HepG2 (cell line): ENCODE measurements at places on chromosomes 1 and 21. TPM values are rescaled to one million over a fixed set of nuclear protein-coding genes. Genes with fewer than 3 reads are reported as not detected.

DNA sequence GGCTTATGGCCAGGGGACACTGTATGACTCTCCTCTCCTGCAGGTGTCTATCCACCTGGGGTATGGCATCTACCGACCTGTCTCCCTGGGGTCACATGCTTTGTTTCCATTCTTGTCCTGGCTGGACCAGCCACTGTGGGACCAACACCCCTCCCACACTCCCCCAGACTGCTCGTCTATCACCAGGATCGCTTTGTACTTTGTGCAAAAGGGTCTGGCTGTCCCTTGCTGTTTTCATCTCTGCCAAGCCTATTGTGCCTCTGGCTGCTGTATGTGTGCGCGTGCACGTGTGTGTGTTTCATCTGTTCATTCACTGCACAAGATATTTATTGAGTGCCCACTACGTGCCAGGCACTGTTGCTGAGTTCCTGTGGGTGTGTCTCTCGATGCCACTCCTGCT lies 25.5 kb downstream of the ETNK2 start:
- H3K27me3 ChIP-seq: no peaks in the 10 kb centered on the region
- H3K27ac ChIP-seq: no peak overlapping the region
- peaks cover 34% of the 10 kb centered on the region for H3K4me1 ChIP-seq
- no peak for DNase-seq

TMIGD3 gene
- total RNA-seq: not detected in 2 replicates

DNA sequence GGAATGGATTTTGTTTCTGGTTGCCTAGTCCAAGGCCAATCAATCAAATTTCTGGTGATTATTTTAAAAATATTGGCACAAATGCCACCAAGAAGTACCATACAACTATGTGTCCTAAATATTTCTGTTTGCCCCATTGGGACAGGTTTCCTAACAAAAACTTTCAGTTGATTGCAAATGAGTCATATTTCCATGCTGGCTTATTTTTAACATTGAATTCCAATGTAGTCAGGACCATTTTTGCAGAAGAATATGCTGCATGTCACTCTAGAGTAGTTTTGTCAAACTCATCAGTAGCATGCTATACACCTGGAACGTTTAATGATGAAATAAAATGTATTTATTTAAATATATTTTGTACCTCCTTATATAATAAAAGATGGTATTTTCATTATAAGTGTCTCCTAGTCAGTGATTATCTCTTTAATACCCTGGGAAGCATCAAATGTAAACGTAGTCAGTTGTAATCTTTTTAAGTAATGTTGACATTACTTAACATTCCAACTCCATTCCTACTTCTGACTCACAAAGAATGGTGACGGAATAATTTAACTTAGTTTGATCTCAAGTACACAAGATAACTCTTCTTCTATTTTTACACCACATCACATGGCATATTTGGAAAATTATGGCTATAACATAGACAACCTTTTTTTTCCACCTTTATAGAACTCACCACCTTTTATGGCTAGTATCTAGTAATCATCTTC lies 39.0 kb upstream of the USH2A start:
- H3K4me3 ChIP-seq: no peak overlapping the region
- H3K27ac ChIP-seq: no peak overlapping the region
- H3K4me1 ChIP-seq: no peaks in the 10 kb centered on the region
- H3K36me3 ChIP-seq: no peaks in the 10 kb centered on the region
- no peaks in the 10 kb centered on the region; the same call in 2 of the 3 replicates for H3K27me3 ChIP-seq
- DNase-seq: no peak

- H3K36me3 ChIP-seq: no peaks in the 10 kb centered on the region
- H3K4me1 ChIP-seq: no peaks in the 10 kb centered on the region
- peaks cover 19% of the 10 kb centered on the region for H3K27me3 ChIP-seq
- no peak for DNase-seq
Measured at GRCh38 chr21:38613686-38614085, 115.4 kb upstream of the ERG start.

KLF18 gene
- not detected in 2 replicates for total RNA-seq

DNA sequence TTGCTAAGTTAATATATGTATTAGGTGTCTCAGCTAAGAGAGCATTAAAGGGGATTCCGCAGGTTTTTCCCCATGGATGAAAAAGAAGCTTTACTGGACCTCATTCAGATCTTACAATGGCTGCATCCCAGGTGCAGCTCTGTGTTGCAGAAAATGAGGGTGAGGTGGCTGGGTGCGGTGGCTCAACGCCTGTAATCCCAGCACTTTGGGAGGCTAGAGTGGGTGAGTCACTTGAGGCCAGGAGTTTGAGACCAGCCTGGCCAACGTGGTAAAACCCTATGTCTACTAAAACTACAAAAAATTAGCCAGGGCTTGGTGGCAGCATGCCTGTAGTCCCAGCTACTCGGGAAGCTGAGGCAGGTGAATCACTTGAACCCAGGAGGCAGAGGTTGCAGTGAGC lies 58.5 kb upstream of the MORC3 start:
- H3K4me1 ChIP-seq: peaks cover 14% of the 10 kb centered on the region
- no peak overlapping the region for H3K27ac ChIP-seq
- no peaks in the 10 kb centered on the region for H3K27me3 ChIP-seq
- no peaks in the 10 kb centered on the region for H3K36me3 ChIP-seq
- DNase-seq: no peak

DNA sequence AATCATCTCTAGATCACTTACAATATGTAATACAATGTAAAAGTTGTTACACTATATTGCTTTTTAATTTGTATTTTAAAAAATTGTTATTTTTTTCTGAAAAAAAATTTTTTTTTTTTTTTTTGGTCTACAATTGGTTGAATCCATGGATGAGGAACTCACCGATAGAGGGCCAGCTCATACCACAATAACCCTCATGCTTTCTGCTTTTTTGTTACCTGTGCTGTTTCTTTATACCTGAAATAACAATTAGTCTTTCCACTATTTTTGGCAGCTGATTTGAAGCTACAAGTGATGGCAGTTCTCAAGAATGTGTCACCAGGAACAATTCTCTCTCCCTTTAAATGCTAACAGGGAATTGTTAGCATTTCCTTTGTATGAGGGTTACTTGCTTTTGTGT lies 12.0 kb downstream of the SMG7 start:
- H3K27ac ChIP-seq: no peak overlapping the region
- no peaks in the 10 kb centered on the region for H3K27me3 ChIP-seq
- peaks cover 4% of the 10 kb centered on the region; the same call in 1 of the 3 replicates for H3K36me3 ChIP-seq
- no peak overlapping the region for H3K4me3 ChIP-seq

GRCh38 chr21:35204850-35205541 lies 155.9 kb upstream of the RUNX1 start:
- no peaks in the 10 kb centered on the region for H3K36me3 ChIP-seq
- H3K27me3 ChIP-seq: no peaks in the 10 kb centered on the region; the same call in 1 of the 2 replicates
- H3K4me1 ChIP-seq: peaks cover 14% of the 10 kb centered on the region
- H3K4me3 ChIP-seq: no peak overlapping the region
- DNase-seq: no peak
- no peak overlapping the region for H3K27ac ChIP-seq

OR2M3 gene
- total RNA-seq: not detected in 2 replicates

- DNase-seq: no peak
- H3K4me3 ChIP-seq: no peak overlapping the region
Measured at GRCh38 chr1:93827128-93827527, 51.9 kb downstream of the DNTTIP2 start.

DNA sequence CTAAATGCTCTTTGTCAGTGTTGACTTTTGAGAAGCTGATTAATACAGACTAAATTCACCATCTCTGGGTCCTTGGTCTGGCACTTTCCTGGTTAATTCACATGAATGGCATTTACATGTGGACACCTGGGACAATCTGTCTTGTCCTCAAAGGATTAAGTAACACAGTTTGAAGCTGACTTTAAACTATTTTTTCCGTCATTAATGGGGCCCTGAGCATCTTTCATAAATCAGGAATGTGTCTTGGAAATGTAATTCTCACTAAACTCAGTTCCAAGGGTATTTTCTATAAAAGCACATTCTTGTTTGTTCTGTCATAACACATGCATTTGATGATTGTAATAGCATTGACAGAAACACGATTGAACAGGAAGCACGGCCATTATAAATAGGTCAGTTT lies 26.7 kb upstream of the NBL1 start:
- DNase-seq: no peak
- H3K4me3 ChIP-seq: no peak overlapping the region
- H3K4me1 ChIP-seq: peaks cover 65% of the 10 kb centered on the region
- H3K36me3 ChIP-seq: no peaks in the 10 kb centered on the region; the same call in 2 of the 3 replicates

NHLH1 gene
- total RNA-seq: 0.11 TPM in 1 of 2 replicates, not detected in the other

- peak within 1 kb of the TSS; percentile 92 for H3K4me3 ChIP-seq
- no peaks in the 10 kb centered on the region; the same call in 1 of the 2 replicates for H3K27me3 ChIP-seq
- H3K4me1 ChIP-seq: peaks cover 51% of the 10 kb centered on the region
- DNase-seq: peak; percentile 66
- peak within 1 kb of the TSS; percentile 90 for H3K27ac ChIP-seq
Measured at GRCh38 chr1:234478481-234479309, at the start of gene TARBP1. TSS of gene TARBP1 (minus strand) at chr1:234479179. CDS start at chr1:234479103, 76 bp downstream.

GRCh38 chr1:216812966-216813365 lies 89.7 kb upstream of the ESRRG start:
- H3K4me1 ChIP-seq: no peaks in the 10 kb centered on the region
- no peak for DNase-seq
- H3K4me3 ChIP-seq: no peak overlapping the region
- no peaks in the 10 kb centered on the region for H3K36me3 ChIP-seq
- H3K27ac ChIP-seq: no peak overlapping the region

DNA sequence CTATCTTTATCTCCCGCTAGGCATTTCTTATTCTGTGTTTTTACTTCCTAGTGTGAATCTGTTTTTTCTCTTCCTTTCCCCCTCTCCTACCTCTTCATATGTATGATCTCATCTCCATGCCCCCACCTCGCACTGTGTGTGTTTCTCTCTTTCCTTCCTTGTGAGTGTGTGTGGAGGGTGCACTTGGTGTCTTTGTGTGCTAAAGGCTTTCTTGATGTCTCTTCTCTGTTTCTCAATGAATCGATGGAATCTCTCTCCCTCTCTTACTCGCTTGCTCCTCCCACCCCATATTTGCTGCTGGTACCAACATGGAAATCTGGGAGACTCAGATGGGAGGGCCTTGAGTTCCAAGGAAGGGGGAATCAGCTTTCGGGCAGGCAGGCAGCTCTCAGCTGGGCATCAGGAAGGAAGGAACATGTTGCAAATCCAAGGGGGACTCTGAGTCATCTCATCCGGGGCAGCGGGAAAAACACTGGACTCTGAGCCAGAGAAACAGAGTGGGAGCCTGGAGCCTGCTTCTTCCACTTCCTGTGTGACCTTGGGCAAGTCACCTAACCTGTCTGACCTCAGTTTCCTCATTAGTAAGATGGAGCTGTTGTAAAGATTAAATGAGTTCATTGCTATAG lies 147.5 kb downstream of the PTPRU start:
- H3K36me3 ChIP-seq: no peaks in the 10 kb centered on the region
- H3K27me3 ChIP-seq: peaks cover 1% of the 10 kb centered on the region; the same call in 1 of the 2 replicates
- H3K27ac ChIP-seq: no peak overlapping the region
- H3K4me3 ChIP-seq: no peak overlapping the region
- no peaks in the 10 kb centered on the region for H3K4me1 ChIP-seq

- H3K27ac ChIP-seq: no peak overlapping the region
- no peaks in the 10 kb centered on the region for H3K4me1 ChIP-seq
- no peak overlapping the region for H3K4me3 ChIP-seq
Measured at GRCh38 chr1:221810406-221810805, 68.5 kb upstream of the DUSP10 start.

DNA sequence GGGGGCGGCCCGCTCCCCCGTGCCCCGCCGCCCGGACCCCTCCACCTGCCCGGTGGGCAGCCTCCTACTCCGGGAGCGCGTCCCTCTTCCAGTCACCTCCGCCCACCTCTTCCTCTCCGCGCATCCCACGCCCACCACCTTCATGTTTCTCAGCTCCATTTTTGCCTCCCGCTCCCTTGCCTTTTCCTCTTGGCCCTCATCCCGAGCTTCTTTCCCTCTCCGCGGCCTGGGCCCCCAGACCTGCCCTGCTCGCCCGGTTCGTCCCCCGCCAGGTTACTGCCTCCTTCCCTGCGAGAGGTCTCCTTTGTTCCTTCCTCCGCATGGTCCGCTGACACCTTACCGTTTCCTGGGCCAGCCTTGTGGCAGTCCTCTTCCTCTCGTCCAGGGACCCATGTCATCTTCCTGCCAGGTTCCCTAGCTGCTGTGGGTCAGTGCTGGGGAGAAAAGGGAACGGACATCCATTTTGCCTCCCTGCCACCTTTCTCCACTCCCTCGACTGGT lies 563 bp downstream of the QSOX1 start:
- H3K4me3 ChIP-seq: peak overlapping the region; percentile 65
- peaks cover 63% of the 10 kb centered on the region for H3K4me1 ChIP-seq
- H3K27me3 ChIP-seq: peaks cover 59% of the 10 kb centered on the region
- no peaks in the 10 kb centered on the region for H3K36me3 ChIP-seq

TBX15 gene
- 0.42 and 0.49 TPM in 2 replicates for total RNA-seq

DNA sequence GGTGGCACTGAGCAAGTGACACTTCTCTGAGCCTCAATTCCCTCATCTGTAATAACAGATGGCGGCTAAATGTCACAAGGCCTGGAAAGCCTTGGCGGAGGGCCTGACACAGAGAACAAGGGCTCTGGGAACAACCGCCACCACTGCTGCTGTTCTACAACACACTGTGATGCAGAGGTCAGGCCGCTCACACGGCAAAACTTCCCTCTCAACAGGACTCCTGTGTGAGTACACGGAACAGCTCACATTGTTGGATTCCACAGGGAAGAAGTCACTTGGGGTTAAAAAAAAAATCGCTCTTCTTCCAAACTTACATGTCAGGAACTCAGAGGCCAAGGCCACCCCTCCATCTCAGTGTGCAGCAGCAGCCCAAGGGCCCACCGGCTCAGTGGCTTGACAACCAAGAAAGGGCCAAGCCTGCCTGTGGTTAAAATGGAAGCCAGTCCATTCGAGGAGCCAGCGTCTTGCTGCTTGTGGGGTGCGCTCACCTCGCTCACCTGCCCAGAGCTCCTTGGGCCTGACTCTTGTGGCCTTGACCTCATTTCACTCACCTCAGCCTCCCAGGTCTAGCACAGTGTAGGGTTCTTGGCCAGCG lies 101.1 kb downstream of the RAVER2 start:
- peaks cover 20% of the 10 kb centered on the region; the same call in 2 of the 3 replicates for H3K36me3 ChIP-seq
- H3K4me1 ChIP-seq: no peaks in the 10 kb centered on the region
- H3K27me3 ChIP-seq: no peaks in the 10 kb centered on the region

- no peaks in the 10 kb centered on the region; the same call in 1 of the 3 replicates for H3K36me3 ChIP-seq
- H3K27ac ChIP-seq: peak overlapping the region; percentile 87
- no peak for DNase-seq
Measured at GRCh38 chr1:220769205-220769604, 17.5 kb upstream of the MTARC1 start.

- H3K27ac ChIP-seq: peak overlapping the region; percentile 31
- H3K36me3 ChIP-seq: no peaks in the 10 kb centered on the region
- DNase-seq: peak; percentile 54
- H3K27me3 ChIP-seq: no peaks in the 10 kb centered on the region
- H3K4me1 ChIP-seq: peaks cover 80% of the 10 kb centered on the region
Measured at GRCh38 chr1:161307230-161307768, 2.5 kb downstream of the MPZ start.

- H3K36me3 ChIP-seq: no peaks in the 10 kb centered on the region
- no peaks in the 10 kb centered on the region for H3K27me3 ChIP-seq
- H3K27ac ChIP-seq: no peak overlapping the region
- H3K4me1 ChIP-seq: no peaks in the 10 kb centered on the region
- no peak overlapping the region for H3K4me3 ChIP-seq
Measured at GRCh38 chr1:14112613-14113012, 412.6 kb downstream of the PRDM2 start.
